Non-pigmented ciliary epithelial cell (primary cell): ENCODE measurements at places on chromosomes 4 and X.

GRCh38 chr4:10606483-10607155 is 77.9 kb downstream of the CLNK start:
- DNase-seq = no peak

DNA sequence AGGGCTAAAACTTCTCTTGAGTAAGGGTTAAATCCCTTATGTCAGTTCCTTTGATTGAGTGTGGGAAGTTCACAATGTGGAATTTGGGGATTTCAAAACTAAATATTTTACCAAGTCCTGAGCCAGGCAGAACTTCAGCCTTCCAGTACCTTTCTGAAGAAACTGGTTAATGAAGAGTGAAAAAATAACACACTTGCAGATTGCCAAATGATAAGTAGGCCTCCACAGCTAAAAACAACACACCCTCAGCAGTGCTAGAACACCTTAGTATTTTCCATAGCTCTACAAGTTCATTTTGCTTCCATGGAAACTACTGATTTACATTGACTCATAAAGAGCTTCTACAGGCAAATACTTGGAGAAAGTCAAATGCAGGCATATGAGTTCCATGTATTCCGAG is 326.8 kb downstream of the ZNF674 start:
- no peak for DNase-seq

GRCh38 chr4:26484032-26484515 is 6.2 kb downstream of the CCKAR start:
- DNase-seq = no peak

- peak; percentile 67 for DNase-seq
Measured at GRCh38 chrX:107823456-107823855, 2.2 kb upstream of the MID2 start.

DNA sequence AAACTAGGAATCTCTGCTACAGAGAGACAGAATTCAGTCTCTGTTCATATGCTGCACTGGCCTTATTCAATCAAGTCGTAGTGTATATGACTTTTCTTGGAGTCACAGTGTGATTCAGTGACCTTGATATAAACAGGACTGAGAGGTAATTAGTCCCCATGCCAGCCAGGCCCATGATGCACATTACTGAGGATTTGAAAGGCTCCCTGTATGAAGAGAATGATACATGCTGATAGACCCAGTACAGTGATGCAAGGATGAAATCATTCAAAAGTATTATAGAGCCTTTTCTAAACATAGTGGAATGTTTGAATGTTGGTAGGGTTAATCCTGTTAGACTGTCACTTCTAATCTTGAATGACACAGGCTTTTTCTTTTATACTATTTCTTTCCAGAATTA is 34.1 kb downstream of the ANXA3 start:
- DNase-seq = no peak

DNA sequence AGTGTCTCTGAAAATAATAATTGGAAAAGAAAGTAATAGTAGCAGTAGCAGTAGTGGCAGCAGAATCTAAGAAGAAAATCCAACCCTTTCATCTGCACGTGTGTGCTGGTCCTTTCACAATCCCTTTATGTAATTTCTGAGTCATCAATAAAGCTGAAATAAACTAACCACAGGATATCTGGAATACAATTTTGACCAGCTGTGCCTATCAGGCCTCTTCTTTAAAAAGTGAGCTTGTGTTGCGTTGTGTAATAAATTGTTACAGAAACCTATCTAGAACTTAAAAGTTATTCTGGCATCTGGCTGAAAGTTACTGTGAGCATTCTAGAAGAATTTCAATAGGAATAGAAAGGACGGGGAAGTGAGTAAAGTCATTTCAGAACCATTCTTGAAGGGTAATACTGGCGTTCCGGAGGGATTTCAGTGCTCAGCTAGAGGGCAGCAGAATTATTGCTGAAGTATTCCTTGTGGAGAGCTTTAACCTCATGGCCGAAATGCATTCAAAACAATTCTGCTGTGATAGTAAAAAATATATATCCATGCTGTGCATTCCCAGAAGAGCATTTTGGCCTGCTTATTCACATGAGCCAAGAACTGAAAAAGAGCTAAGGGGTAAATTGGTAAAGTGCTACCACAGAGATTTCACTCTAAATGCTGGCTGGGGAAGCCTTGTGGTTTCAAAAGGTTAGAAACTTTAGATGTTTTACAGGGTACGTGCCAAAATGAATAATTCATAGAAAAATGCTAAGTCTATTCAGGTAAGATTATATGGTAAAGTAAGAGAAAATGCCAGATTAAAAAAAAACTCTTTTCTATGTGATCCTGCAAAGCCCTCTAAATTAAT is 260.6 kb downstream of the NKX6-1 start:
- DNase-seq = no peak

DNA sequence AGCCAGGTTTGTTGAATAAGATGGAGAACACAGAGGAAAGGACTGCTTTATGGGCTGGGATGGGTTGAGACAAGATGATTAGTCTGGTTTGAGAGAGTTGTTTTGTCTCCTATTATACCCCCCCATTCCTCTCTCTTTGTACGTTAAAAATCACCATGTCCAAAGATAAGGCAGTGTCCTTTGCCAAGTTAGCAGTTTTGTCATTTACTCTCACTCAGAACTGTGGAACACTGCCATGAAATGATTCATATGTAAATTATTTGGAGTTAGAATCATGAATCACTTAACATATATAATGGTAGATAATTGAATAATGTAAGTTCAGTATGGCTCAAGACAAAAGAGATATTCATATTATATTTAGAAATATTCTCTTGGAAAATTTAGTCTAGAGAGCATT is 151.3 kb downstream of the DCLK2 start:
- DNase-seq = peak; percentile 45

- no peak for DNase-seq
Measured at GRCh38 chr4:71254451-71255012, 84.3 kb upstream of the SLC4A4 start.

DNA sequence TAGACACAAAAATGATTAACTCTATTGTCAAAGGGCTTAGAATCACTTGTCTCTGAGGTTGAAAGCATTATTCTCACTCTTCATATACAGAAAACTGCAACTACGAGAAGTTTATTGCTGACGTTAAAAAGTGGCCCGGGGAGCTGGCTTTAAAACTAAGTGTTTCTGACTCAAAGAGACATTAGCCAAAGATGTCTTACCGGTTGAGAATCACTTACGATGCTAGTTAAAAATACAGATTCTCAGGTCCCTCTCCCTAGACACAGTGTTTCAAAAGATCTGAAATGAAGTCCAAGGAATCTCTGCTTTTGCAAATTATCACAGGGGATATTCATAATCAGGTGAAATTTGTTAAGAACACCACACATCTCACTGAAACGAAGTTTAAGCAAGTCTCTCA is 1.2 kb downstream of the GNPDA2 start:
- DNase-seq = no peak

DNA sequence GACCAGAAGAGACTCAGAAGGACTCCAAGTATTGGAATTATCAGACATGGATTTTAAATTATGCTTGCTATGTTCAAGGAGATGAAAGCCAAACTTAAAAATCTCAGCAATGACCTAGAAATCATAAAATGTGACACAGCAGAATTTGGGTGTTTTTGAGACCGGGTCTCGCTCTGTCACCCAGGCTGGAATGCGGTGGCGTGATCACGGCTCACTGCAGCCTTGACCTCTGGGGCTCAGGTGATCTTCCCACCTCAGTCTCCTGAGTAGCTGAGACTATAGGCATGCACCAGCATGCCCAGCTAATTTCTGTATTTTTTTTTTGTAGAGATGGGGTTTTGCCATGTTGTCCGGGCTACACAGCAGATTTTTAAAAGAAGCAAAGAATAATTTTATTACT is 12.7 kb downstream of the TAB3 start:
- DNase-seq = no peak

- no peak for DNase-seq
Measured at GRCh38 chr4:111792632-111793031, 352.6 kb upstream of the FAM241A start.

DNA sequence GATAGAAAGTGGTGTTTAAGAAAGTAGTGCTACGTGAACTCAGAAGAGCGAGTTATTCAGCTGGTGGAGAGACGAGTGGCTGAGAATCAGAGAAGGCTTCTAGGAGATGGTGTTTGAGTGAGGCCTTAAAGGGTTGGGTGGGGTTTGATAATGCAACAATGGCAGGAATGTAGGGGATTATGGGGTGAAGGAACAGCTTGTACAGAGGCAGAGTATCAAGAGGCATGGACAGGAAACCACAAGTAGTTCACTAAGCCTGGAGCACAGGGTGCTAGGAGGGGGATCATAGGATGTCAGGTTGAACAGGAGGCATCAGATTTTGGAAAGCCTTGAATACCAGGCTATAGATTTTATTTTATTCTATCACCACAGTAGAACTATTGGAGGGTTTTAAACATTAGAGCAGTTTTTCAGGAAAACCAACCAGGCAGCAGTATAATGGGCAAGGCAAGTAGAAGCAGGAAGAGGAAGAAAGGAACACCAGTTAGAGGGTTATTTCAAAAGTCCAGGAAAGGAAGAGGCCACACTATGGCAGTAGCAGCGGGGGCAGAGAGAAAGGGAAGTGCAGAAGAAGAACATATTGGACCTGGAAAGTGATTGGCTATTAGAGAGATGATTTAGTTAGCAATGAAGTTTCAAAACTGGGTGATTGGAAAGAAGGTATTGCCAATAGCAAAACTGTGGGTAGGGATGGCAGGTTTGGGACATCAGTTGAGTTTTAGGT is 99.2 kb downstream of the DOCK11 start:
- DNase-seq = peak; percentile 4
